ENCODE measurements at places on chromosomes 16 and 17.

GRCh38 chr17:43846963-43847371, at the start of gene CD300LG:
Gene CD300LG, plus strand, starts transcription at chr17:43847176. Its CDS starts 41 bp downstream, at chr17:43847217.
- no peak for DNase-seq

GRCh38 chr16:83689385-83689831, 118.4 kb upstream of the HSBP1 start:
- DNase-seq, result no peak

- no peak for DNase-seq
These were observed 5.1 kb downstream of the MVP start for GRCh38 chr16:29825145-29826044.

GRCh38 chr17:78734793-78735641, 47.1 kb downstream of the CYTH1 start:
- DNase-seq, result no peak
